Activated T-helper 1 cell treated with anti-CD3 and anti-CD28 coated beads, Interleukin-12 subunit alpha, Interleukin-12 subunit beta, Interleukin-2, Interleukin-4 antibody, amounts not matched to agents 30 ng/mL and 10 ng/mL and 1 ng/mL, durations not matched to agents 14 hours and 24 hours and 36 hours (primary cell): ENCODE measurements at places on chromosomes 1 and 21. TPM values are rescaled to one million over a fixed set of nuclear protein-coding genes. Genes with fewer than 3 reads are reported as not detected.

GRCh38 chr1:63974966-63975365, 201.1 kb downstream of the ROR1 start:
- no peak overlapping the region for H3K4me3 ChIP-seq
- no peak overlapping the region for H3K27ac ChIP-seq
- no peaks in the 10 kb centered on the region for H3K4me1 ChIP-seq
- H3K27me3 ChIP-seq = peaks cover 3% of the 10 kb centered on the region
- no peak for DNase-seq

DNA sequence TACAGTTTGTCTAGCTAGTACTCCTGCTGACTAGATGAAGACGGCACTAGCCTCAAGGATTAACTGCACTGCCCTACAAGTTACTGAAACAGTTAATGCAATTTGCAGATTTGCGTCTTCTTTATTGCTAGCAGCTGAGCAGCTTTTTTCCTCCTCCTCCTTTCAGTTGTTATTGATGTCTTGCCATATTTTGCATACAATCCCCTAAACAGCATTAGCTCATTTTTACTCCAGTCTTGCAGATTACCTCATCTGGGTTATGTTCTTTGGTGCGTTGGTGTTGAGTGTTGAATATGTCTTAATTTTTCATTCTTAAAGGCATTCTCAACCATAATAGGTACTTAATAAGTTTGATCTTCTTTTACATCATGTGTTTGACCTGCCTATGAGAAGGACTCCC, 363.4 kb upstream of the LYPLAL1 start:
- H3K36me3 ChIP-seq = no peaks in the 10 kb centered on the region
- DNase-seq = no peak
- no peaks in the 10 kb centered on the region for H3K4me1 ChIP-seq
- no peak overlapping the region for H3K27ac ChIP-seq
- H3K4me3 ChIP-seq = no peak overlapping the region
- H3K27me3 ChIP-seq = no peaks in the 10 kb centered on the region

- no peaks in the 10 kb centered on the region for H3K36me3 ChIP-seq
- H3K4me3 ChIP-seq = no peak overlapping the region
- peaks cover 14% of the 10 kb centered on the region for H3K4me1 ChIP-seq
- H3K27me3 ChIP-seq = peaks cover 4% of the 10 kb centered on the region
Observed at GRCh38 chr1:192609110-192610079, 26.6 kb upstream of the RGS13 start.

Gene ADAMTSL4
- total RNA-seq = 1.2 and 1.3 TPM in 2 replicates
